ENCODE measurements at places on chromosomes 1 and 21.

DNA sequence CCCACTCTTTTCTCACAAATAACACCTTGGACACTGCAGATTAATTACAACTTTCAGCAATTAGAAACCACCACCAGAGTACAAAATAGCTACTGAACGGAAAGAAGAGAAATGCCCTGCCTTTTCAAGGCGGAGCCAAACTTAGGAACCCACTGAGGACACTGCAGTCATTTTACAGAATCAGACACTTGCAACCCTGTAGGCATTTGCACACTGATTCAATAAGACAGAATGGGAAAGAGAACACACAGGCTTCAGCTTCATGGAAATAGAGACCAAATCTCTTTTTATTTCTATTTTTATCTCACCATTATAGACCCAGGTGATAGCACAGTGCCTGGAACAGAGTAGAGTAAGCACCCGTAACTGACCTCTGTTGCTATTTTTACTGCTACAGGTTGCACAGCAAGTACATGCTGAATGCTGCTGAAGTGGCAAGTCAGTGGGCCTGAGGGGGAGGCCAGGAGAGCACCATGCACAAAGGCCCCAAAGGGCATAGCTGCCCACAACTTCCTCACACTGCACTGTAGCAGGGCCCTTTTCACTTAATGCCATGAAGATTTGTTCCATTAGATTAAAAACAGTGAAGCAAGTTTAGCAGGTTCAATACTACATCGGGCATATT, 50.7 kb upstream of the EDARADD start:
- no peak for DNase-seq

- DNase-seq = no peak
Observed at GRCh38 chr1:228309326-228310067, 97.1 kb downstream of the TRIM11 start.

- no peak for DNase-seq
Observed at GRCh38 chr1:80779275-80779674, 1021.5 kb upstream of the ADGRL2 start.

GRCh38 chr1:162549001-162549400, 12.5 kb upstream of the UAP1 start:
- no peak for DNase-seq

GRCh38 chr1:210291786-210292230, 36.9 kb upstream of the HHAT start:
- peak; percentile 98 for DNase-seq

GRCh38 chr1:14970115-14970798, 183.3 kb upstream of the TMEM51 start:
- peak; percentile 89 for DNase-seq

DNA sequence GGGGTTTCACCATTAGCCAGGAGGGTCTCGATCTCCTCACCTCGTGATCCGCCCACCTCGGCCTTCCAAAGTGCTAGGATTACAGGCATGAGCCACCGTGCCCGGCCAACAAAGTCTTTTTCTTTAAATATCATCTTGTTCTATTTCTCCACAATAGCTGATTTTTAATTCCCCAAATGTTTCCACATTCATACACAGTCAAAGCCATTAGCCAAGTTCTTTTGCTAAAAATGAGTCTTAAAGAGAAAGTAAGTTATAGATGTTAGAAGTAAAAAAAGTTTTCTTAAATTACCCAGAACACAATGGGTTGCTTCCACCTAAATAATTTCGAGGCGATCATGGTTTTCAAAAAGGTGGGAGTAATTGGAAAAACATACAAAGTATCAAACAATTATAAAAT, 30.6 kb downstream of the C2CD2 start:
- no peak for DNase-seq

GRCh38 chr1:110235181-110235833, 25.2 kb downstream of the KCNC4 start:
- DNase-seq = no peak

GRCh38 chr1:166811691-166812090, 27.6 kb upstream of the POGK start:
- DNase-seq = no peak

DNA sequence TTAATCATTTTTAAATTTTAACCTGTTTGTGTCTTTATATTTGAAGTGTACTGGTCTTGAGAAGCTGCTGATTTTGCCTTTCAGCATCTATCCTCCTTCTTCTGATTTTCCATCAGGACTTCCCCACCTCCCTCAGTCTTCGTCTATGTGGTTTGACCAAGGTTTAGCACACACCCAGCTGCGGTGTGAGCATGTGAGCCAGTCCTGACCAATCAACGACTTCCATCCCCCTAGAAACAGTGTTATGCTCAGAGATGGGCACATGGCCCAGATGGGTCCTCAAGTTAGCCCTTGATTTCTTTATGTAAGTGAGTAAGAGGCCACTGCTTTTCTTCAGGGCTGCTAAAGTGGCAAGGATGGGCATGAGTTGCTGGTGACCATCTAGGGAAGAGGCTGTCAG, 190.8 kb downstream of the MATN1 start:
- DNase-seq = no peak

- no peak for DNase-seq
Observed at GRCh38 chr1:38127428-38127827, 80.8 kb upstream of the POU3F1 start.

- peak; percentile 21 for DNase-seq
Observed at GRCh38 chr21:38567335-38567969, 69.2 kb upstream of the ERG start.

DNA sequence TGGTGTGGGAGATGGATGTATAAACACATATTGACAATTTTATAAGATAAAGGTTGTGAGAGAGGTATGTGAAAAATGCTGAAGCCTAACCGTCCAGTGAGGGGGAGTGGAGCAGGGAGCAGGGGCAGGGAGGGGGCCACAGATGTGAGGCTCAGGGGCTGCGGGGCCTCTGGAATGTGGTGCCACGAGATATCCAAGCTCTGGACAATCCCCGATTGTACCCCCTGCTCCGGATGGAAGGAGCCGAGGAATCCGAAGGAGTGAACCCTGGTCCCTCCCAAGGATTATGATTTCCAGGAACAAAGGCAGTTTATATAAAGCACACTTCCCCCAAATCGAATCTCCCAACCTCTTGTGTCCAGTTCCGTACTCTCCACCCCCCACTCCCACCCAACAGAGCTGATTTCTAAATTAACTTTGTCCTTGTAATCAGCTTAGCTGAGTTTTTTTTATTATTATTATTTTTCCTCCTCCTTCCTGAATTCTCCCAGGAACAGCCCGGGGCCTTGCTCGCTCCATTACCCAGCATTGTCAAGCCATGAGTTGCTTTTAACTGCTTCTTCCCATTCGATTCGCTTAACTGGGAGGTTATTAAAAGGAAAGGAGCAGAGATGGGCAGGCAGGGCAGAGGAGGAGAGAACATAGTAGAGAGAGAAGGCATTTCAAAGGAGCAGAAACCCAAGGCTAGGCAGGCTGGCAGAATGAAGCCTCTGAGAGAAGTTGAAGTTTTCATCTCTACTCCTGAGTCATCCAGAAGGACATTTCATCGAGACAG, 9.4 kb downstream of the KIRREL1 start:
- peak; percentile 65 for DNase-seq

DNA sequence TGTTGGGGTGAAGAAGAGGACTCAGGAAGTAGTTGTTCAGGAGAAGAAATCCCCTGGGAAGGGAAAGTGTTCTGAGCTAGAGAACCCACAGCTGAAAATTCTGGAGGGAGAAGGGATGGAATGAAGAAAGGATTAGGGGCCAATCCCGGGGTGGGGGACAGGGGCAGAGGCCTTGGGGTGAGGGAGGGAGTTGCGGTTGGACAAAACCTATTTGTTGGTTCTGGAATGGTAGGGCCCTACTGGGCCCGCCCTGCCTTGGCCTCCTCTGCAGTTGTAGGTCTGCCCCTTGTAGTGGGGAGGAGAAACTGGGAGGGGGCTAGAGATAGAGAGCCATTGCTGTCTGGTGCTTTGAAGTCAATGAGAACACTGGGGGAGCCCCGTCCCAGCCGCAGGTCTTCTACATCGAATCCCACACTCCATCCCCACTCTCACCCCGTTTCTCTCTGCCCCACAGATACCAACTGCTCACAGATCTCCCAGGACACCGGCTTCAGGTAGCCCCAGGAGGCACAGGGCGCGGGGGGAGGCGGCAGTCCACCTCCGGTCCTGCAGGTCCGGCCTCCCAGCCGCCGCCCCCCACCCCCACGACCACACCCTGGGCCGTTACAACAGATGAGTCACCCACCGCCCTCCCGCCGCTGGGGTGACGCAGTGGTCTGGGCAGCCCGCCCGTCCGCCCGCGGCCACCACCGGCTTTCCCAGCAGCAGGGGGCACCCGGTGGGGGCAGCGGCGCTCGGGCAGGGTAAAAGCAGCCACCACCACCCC, 1.1 kb downstream of the TAGLN2 start:
- DNase-seq = no peak

- DNase-seq = no peak
Observed at GRCh38 chr1:84780000-84780716, 89.9 kb upstream of the SSX2IP start.

- DNase-seq = no peak
Observed at GRCh38 chr1:210250665-210250997, 18.0 kb downstream of the SERTAD4 start.

GRCh38 chr1:60229821-60230220, 156.3 kb upstream of the C1orf87 start:
- DNase-seq = no peak

GRCh38 chr1:59276439-59276851, 20.4 kb upstream of the FGGY start:
- DNase-seq = no peak

Data from HFF-Myc (cell line).